Natural killer cell (primary cell): ENCODE measurements at places on chromosomes 2 and 18. TPM values are rescaled to one million over a fixed set of nuclear protein-coding genes. Genes with fewer than 3 reads are reported as not detected.
A peak's percentile ranks its signal among the peaks of the same experiment; 100 is the strongest.

GRCh38 chr2:61536180-61536571 lies 2.0 kb downstream of the XPO1 start:
- peak; percentile 47 for DNase-seq

DNA sequence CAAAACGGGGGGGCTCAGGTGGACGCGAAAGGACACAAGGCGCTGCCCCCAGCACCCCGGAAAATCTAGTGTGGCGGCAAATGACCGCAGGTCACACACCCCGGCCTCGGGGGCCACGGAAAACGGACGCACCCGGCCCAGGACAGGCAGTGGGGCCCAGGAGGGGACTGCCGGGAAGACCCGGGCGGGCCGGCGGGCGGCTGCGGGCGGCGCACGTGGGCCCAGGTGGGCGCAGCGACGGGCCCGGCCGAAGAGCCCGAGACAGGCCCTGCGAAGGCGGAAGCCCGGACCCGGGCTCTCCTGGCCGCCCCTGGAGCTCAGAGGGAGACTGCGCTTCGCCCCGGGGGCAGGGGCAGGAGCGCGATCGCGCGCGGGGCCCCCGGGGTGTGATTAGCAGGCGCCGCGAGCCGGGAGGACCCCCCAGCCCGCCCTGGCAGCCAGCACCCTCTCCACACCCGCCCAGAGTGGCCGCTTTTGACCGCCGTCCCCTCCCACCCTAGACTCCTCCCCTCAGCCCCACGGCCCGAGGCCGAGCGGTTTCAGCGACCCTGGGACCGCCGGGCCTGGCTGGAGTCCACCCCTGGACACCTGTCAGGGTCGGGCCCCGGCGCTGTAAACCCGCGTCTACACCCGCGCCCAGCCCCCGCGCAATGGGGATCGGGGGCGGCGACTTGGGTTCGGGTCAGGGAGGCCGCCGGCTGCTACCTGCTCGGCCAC lies 773 bp downstream of the MBP start:
- DNase-seq: peak; percentile 44

GRCh38 chr2:68837164-68837860 lies 33.9 kb downstream of the BMP10 start:
- peak; percentile 53 for DNase-seq

The RAB6C gene
- not detected for total RNA-seq

GRCh38 chr2:22450831-22451230 lies 934.1 kb upstream of the KLHL29 start:
- DNase-seq: no peak

GRCh38 chr2:54958717-54959371 lies 91.4 kb downstream of the RTN4 start:
- no peak for DNase-seq

- DNase-seq: no peak
These were observed 73.5 kb downstream of the ZCCHC2 start for GRCh38 chr18:62596145-62597005.

DNA sequence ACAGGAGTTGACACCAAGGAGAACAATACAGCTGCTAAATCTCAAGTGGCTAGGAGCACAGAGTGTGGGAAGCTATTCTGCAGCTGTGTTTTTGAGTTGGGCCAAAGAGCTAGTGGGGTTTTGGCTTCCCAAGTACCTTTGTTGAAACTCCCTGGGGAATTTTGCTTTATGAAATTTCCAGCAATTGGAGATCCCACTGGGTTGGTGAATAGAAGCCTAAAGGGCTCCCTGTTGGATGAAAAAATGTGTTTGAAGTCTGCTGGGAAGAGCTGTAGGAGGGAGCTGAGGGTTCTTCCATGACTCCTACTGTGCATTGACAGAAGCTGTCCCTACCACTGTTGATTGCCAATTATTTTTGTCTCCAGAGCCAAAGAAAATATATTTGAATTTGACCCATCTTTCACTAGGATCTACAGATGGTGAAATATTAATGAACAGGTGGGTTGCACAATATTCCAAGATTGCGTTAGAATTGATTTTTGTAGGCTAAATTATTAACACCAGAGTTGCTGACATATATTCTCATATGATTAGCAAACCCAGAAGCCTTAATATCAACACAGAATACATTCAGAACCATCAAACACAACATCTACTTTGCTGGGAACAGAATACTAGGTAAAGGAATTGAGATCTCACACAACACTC lies 95.4 kb upstream of the CYP1B1 start:
- DNase-seq: no peak

DNA sequence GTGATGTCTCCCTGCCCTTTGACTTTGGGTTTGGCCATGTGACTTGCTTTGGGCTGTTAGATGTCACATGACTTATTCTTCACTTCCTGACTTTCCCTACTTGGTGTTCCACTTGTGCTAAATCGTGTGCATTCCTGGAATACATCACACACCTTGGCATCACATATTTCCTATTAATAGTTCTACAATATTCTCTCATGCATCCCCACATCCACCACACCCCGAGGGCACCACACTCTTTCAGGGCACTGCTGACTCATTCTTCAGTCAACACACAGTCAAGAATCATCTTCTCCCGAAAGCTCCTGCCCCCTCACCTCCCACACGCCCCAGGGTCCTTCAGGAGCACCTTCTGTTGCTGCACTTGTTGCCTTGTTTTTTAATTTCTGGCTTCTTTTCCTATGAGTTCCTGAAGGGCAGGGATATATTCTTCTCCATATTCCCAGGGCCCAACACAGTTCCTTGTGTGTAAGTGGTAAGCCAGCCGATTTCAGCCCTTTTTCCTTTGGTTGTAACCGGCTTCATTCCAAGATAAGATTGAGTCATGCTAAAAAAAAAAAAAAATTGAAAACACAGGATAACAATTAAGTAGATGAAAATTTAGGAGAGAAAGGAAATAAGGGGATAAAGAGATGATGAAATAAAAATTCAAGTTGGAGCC lies 341.4 kb downstream of the SLC4A3 start:
- no peak for DNase-seq

The PNPT1 gene
- total RNA-seq: 12.5 TPM

The CHN1 gene
- total RNA-seq: 0.80 TPM
